NT2/D1 (cell line): ENCODE measurements at places on chromosomes 13 and 19.

- no peak for DNase-seq
Observed at GRCh38 chr13:110652231-110652730, 36.9 kb downstream of the NAXD start.

- no peak for DNase-seq
Observed at GRCh38 chr13:78816154-78816553, 157.2 kb upstream of the OBI1 start.

DNA sequence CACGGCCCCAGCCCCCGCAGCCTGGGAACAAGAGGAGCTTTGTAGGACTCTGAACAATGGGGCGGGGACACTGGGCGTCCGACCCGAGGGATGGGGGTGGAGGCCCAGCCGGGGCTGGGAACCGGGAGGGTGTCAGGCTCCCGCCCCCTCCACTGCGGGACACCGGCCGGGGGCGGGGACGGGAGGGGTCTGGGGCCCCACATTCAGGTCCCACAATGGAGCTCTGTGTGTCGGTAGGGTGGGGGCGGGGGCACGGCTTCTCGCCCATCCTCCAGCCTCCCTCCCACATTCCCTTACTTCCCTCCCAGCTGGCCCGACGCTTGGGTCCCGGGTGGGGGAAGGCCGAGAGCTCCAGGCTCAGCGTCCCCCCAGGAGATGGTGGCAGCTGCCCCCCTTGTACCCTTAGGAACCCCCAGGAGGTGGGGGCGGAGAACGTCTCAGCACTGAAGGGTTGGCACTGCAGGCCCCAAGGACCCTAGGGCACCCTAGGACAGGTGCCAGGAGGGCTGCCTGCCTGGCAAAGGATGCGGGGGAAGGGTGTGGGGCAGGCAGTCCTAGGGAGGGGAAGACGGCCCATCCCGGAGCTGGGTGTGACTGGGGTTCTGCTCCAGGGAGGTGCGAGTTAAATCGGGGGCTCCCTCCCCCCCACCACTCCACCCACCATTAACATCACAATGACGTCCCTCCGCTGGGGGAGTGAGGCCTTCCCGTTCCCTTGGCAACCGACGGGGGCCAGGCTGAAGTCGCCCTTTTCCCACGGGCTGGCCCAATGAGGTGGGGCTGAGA is 5.3 kb downstream of the TTYH1 start:
- DNase-seq = peak; percentile 91

- DNase-seq = no peak
Observed at GRCh38 chr19:33595783-33596182, 26.0 kb upstream of the CHST8 start.

DNA sequence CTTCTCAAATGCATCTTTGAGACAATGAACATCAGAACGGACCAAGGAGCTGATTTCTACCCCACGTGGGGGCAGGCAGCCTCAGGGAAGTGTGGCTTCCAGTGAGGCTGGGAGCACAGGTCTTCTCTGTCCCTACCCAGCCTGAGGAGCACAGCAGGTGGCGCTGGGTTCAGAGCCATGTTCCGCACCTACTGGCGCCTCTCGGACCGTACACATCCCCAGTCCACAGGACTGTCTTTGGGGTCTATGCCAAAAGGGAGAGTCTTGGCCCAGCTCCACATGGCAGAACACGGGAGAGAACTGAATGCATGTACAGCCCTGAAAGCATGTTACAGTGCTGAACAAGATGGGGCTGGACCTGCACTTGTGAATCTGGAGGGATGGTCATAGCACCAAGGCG is 22.6 kb downstream of the SUGP1 start:
- DNase-seq = no peak

DNA sequence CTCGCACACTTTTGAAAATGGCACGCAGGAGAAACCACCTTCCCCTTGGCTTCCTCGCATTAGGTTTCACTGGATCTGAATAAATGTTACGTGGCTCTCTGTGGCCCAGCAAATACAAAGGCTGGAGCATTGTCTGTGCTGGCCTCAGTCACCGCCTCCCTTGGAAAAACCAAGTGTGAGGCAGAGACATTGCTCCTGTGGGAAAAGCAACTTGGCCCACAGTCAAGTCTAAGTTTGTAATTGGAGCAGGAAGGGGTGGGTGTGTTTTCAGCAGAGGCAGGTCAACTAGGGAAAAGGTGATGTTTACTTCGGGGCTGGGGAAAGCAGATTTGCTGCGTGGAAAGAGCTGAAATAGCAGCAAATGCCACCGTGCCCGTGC is 101.6 kb downstream of the IRS2 start:
- no peak for DNase-seq

GRCh38 chr13:94196413-94196812 is 283.1 kb downstream of the DCT start:
- DNase-seq = no peak

- no peak for DNase-seq
Observed at GRCh38 chr13:97880311-97880675, 73.2 kb upstream of the IPO5 start.

- DNase-seq = no peak
Observed at GRCh38 chr19:54388802-54389139, 24.0 kb upstream of the LAIR1 start.

GRCh38 chr13:27076421-27076820 is 95.2 kb downstream of the USP12 start:
- no peak for DNase-seq

GRCh38 chr13:24207841-24208667 is 47.5 kb downstream of the SPATA13 start:
- DNase-seq = no peak

GRCh38 chr19:48841047-48841446 is 4.8 kb upstream of the HSD17B14 start:
- DNase-seq = no peak

DNA sequence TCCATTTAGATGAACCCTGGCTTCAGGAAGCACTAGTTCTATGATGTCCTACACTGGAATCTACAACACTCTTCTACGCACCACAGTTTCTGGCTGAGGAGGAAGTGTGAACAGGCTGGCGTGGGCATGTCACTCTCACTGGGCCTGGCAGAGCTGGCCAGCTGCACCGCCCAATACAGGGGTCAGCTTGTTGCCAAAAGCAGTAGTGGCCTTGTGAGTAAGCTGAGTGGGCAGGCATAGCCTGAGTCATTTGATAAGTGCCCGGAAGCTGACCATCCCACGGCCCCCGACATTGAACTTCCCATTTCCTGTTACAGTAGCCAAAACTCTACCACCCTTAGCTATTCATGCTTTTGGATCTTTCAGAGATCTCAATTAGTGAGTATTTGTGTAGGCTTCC is 240.9 kb upstream of the SERP2 start:
- no peak for DNase-seq

DNA sequence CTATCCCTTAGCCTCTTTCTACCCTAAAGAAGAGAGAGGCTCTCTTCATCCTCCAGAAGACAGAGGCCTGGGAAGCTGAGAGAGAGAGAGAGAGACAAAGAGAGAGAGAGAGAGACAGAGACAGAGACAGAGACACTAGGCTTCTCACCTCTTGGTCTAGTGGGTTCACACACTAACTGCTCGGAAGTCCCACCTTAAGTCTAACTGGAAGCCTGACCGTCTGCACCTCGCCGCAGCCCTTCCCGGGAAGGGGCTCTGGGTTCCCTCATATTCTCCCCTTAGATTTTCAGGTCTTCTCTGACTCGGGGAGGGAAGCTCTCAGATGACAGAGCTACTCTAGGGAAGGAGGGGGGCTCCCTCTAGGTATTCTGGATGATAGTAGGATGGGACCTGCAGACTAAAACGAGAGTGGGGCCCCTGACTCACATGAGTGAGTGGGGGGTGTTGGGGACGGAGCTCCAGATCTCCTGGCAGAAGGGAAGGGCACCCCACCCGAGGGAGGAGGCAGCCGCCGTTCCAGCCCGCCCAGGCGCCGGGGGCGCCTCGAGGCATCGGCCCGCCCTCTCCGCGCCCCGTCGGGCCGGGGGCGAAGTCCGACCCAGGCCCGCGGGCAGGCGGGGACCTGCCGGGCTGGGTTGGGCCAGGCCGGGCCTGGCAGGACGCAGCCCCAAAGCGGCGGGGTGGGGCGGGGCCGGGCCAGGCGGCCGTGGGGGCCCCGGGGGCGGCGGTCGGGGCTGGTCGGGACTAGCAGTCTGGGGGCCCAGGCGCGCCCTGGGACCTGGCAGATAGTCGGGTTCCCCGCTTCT is 2.0 kb upstream of the JUNB start:
- DNase-seq = no peak

DNA sequence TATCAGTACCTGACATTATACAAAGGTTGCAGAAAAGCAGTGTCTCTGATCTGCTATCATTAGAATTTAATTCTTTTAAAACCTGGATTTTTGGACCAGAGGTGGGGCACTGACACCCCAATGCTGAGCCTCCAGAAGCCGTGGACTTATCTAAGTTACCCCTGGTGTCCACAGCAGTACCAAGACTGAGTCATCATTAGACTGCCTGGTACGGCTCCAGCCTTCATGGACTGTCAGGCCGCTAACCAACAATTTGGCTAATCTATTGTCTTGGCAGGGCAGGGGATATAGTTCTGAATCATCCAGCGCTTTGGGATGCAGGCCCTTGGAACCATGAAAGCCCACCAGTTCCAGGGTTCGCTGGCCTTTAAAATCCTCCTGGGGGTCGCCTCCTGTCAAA is 78.3 kb downstream of the TSHZ3 start:
- no peak for DNase-seq

- no peak for DNase-seq
Observed at GRCh38 chr19:37098570-37098969, 20.3 kb downstream of the ZNF420 start.

- no peak for DNase-seq
Observed at GRCh38 chr19:57682226-57682766, 519 bp downstream of the ZNF551 start.

- no peak for DNase-seq
Observed at GRCh38 chr19:33329736-33330135, 27.4 kb upstream of the CEBPA start.

DNA sequence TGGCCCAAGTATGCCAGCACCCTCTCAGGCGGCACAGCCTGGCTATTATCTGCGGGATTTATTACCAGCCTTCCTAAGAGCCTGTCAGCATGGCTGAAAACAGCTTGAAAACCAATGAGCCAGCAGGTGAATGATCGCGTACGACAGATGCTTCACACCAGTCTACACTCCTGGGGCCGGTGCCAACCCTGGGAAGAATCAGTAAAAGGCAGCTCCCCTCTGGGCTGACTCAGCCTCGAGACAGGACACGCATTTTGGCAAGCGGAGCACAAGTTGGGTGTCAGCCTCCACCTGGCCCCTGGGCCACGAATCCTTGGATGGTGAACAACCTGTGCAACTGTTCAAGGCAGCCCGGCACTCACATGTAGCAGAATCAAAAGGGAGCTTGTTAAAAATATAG is 15.6 kb downstream of the EMP3 start:
- no peak for DNase-seq

- no peak for DNase-seq
Observed at GRCh38 chr19:40547836-40548235, 28.8 kb upstream of the SHKBP1 start.

GRCh38 chr19:56507446-56508289 is at the start of gene ZNF471:
Gene ZNF471 (plus strand): TSS chr19:56507855. CDS start chr19:56511572, 3,717 bp downstream.
- peak; percentile 92 for DNase-seq

DNA sequence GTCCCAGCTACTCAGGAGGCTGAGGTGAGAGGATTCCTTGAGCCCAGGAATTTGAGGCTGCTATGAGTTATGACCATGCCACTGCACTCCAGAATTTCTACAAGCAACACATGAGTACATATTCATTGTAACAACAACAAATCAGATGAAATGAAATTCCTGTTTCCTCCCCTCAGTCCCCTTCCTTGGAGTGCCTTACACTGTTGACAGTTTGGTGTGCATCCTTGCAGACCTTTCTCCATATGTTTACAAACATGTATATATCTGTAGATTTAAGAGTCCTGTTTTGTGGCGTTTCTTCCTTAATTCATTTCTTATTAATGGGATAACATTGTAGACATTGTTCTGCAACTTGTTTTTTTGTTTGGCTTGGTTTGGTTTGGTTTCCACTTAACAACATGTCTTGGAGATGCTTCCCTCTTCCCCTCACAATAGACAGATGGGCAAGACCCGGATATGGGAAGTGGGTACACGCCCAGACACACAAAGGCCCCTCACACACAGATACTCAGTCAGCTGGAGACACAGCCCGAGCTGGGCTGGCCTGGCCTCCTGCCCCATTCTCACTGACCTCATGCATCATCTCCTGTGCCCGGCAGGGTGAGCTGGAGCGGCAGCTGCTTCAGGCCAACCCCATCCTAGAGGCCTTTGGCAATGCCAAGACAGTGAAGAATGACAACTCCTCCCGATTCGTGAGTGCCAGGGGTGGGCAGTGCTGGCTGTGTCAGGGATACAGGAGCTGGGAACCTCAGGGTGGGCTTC is 21.7 kb downstream of the MYH14 start:
- no peak for DNase-seq

- DNase-seq = no peak
Observed at GRCh38 chr19:55386493-55386971, 800 bp downstream of the RPL28 start.
